Stimulated activated CD8-positive, alpha-beta memory T cell treated with anti-CD3 and anti-CD28 coated beads, Interleukin-7, amount 100 ng/mL, for 48 hours (primary cell): ENCODE measurements at places on chromosomes 16 and 17.

GRCh38 chr17:77407321-77408277 lies 266.8 kb downstream of the SEC14L1 start:
- no peak for DNase-seq

- no peak for DNase-seq
Measured at GRCh38 chr16:85350146-85350728, 238.0 kb upstream of the CIBAR2 start.

DNA sequence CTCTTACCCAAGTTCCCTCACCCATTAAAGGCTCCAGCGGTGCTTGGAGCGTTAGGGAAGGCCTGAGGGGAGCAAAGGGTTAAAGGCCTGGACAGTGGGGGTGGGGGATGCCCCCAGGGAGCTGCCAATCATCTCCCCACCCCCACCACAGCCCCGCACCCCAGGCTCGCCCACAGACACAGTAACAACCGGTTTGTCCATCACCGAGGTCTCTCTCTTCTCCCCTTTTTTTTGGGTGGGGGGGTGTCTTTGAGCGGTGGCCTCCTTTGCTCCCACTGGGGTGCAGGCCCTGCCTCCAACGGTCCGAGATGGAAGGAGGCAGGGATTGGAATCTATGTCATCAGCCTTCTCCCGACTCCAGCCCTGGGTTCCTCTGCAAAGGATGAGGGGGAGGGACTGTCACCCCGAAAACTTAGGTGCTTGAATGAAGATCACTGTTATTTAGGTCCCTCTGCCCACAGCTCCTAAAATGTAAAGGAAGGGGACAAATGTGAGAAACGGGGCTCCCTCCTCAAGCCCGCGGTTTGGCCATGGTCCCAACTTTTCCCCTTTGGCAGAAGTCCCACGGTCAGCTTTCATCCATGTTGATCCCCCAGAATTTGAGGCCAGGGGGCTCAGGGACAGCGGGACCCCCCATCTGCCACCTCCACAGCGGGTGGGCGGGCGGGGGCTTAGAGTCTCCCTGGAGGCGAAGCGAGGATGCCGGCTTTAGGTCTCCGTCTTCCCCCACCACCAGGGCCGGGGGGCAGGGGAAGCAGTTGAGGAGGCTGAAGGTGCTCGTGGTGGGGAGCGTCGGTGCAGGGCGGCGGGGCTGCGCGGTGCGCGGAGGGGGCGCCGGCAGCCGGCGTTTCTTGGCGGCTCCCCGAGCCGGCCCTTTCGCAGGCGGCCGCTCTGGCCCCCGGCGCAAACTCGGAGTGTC lies 1.7 kb downstream of the EPOP start:
- DNase-seq, result no peak

- DNase-seq, result no peak
Measured at GRCh38 chr17:12773153-12773552, 16.1 kb upstream of the ARHGAP44 start.

DNA sequence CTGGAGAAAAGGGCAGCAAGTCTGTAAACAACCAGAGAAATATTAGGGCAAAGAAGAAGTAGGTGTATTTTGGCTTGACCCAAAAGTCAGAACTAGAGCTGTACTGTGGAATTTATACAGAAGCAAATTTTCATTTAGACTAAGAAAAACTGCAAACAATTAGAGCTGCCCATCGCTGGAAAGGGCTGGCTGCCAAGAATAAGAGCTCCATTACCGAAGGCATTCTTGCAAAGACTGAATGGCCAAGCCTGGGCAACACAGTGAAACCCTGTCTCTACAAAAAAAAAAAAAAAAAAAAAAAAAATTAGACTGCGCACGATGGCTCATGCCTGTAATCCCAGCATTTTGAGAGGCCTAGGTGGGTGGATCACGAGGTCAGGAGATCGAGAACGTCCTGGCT lies 53.9 kb upstream of the TMC5 start:
- DNase-seq, result no peak

GRCh38 chr17:61382796-61383688 lies 16.6 kb upstream of the TBX2 start:
- no peak for DNase-seq

GRCh38 chr16:7140899-7141298 lies 191.7 kb upstream of the RBFOX1 start:
- DNase-seq, result no peak

- no peak for DNase-seq
Measured at GRCh38 chr17:82517230-82517865, 2.2 kb upstream of the FOXK2 start.

DNA sequence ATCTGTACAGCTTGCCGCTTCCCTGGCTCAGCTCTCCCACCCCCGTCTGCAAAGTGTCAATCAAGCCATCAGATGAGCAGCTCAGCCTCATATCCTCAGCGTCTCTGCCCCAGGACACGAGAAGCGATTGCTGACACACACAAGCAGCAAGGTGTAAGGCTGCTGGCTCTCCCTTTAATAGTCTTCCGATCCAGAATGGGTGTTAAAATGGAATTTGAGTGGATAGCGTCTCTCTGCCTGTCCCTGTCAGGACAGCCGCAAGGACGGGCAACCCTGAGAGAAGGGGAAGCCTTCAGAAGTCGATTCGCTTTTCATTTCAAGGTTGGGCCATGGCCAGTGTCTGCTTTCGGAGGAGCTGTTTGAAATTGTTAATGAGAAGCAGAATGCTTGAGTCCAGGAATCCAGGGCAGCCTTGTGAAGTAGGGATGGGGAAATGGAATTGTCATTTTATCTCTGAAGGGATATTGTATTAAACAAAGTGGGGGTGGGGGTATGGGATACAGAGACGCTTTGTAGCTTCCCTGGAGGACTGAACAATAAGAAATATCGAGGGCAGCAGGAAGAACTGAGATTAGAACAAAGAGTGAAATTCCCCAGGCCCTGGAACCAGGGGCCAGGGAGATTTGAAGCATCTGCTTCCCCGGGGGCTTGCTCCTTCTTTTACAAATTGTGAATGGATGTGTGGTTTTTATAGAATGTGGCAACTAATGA lies 4.7 kb upstream of the PIPOX start:
- no peak for DNase-seq

DNA sequence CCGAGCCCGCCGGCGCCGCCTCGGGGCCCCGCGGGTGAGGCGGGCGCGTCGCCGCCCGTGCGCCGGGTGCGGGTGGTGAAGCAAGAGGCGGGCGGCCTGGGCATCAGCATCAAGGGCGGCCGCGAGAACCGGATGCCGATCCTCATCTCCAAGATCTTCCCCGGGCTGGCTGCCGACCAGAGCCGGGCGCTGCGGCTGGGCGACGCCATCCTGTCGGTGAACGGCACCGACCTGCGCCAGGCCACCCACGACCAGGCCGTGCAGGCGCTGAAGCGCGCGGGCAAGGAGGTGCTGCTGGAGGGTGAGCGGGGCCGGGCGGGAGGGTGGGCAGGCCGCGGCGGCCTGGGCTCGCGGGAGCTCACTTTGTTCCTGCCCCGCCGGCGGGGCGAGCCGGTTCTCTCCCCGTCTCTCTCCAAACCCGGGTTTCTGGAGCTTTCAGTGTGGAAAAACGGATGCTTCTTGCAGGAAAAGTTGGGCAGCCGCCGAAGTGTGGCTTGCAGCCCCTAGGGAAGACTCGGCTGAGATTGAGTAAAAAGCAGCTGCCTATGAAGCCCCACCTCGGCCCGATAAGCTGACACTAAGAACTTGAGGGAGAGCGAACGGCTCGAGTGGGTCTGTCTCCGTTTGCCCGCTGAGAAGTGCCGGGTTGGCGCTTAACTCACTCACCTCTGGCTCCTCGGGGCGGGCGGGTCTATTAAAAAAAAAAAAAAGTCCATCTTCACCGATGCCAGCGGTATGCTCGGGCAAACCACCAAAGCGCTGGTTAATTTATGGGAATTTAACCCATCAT lies 677 bp downstream of the SNTB2 start:
- no peak for DNase-seq
